ENCODE measurements at places on chromosomes 6 and 20.
A peak's percentile ranks its signal among the peaks of the same experiment; 100 is the strongest.

DNA sequence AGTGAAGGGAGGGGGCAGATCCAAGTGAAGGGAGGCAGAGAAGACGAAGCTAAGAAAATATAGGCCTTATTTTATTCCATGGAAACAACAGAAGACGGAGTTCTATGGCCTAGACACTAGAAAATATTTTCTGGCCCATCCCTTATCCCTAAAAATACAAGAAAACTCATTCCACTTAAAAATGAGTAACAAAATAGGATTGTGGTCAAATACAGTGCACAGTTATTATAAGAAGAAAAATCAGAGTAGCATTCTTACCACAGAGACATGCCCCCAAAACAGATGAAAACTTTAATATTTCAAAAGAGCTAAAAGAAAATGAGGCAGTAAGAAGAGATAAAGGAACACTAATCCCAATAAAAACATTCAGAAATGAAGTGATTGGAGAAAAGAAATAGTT, 202.9 kb downstream of the GMPR start:
- no peak for DNase-seq

DNA sequence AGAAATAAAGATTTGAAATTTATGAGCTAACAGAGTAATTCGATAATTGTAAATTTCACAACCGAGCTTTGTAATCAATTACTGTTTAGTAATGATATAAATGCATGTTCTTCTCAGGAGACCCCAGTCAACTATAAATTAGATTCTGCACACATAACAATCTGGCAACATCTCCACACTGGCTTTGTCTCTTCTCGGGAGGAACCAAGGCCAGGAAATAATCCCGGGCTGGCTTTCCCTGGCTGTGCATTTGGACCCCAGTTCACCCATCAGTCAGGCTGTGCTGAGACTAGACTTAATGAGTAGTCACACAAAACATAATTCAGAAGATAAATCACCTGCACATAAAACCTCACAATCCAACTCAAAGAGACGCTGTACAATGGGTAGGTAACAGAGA, 65.5 kb downstream of the PTPRT start:
- DNase-seq, result no peak

GRCh38 chr20:57957411-57958049, 247.7 kb upstream of the PMEPA1 start:
- no peak for DNase-seq

GRCh38 chr20:24376311-24377099, 92.9 kb upstream of the SYNDIG1 start:
- DNase-seq, result no peak

DNA sequence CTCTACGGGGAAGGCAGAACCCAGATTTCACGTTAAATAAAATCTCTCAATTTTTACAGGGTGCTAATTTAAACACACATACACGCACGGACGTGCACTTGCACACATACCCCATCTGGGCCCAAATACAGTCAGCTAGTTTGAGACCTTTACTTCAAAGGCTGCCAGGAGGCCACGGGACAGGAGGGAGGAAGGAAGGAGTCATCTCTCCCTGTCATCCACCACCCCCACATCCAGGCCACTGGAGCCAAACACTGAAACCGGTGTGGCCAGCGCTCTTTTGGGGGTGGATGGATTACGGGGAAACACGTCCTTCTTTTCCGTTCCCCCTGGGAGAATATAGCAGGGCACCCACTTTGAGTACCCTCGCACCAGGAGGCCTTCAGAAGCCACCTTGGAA, 60.1 kb downstream of the ZNF831 start:
- no peak for DNase-seq

DNA sequence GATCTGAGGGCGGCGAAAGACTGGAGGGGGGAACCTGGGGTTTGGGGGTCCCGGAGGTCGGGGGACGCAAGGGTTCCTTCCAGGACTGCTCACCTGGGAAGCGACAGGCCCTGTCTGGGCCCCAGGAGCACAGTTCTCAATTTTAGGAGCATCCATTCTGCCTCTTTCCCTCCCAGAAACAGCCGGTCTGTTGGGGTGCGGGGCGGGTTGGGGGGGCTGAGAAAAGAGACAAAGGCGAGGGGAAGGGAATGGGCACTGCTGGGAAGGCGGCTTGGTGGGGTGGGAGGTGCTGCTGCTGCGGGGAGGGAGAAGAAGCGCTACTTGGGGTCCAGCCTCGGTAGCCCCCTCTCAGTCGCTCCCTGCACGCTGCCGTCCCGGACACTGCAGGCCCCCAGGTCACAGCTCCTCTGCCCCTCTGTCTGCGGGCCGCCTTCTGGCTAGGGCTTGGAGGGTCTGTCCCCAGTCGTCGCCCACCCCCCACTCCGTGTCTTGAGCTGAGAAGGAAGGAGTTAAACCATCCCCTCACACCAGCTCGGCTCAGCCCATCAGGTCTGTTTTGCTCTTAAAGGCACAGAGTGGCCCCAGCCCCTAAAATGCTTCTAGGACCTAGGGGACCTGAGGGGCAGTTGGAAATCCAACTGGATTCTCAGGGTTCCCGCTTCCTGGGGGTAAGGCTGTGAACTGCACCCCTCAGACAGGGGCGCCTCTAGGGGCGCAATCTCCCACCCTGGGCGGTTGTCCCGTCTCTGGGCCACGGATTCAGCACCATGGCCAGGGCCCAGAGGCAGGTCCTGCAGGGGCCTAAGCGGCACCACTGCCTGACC, 690 bp downstream of the GDAP1L1 start:
- no peak for DNase-seq

DNA sequence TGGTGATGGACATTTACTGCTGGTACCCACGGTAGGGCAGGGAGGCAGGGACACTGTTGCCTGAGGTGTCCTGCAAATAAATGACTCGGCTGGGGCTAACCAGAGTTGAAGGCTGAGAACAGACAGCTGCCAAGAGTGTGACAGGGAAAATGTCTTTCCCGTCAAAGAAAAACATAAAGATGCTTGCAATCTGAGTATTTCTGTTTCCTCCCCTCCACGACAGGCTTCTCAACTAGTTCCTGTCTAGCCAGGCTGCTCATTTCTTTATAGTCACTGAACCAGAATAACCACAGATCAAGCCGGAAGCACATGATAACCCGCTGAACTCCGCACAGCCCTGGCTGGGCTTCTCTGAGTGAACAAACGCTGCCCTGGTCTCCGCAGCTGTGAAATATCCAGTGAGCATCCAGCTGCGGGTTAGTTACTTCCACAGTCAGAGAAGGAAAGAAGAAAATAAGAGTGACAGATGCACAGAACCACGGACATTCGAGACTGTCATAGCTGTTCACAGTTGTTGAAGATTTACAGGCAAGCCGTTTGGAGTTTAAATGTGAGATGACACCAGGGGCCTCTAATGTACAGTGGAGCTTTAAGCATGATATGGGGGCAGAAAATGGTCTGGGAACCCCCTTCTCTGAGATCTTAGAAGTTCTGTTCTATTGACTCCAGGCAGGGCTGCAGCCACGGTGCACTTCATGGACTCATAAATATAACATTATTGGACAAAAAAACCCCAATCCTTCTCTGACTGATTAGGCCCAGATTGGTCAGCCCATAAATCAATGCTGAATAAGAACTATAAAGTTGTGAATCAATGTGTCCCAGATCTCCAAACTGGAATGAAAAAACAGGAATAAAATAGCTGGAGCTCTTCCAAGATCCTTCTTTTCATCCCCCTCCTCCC, 299.9 kb upstream of the SUPT3H start:
- DNase-seq, result peak; percentile 23

DNA sequence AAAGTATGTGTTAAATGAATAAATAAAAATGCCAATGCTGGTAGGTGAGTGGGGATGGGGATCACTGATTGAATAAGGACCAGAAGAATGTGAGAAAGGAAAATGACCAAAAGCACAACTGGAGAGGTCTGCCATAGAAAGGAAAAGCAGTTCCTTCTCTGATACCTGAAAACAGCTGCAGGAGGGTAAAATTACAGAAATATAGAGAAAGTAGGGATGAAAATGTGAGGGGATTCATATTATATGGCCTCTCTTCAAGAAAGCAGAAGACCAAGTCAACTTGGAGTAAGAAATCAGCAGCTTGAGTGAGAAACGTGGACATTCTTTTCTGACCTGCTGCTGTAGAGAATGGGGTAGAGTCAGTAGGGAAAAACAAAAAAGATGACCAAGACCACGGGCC, 125.1 kb downstream of the MYB start:
- DNase-seq, result no peak

- DNase-seq, result no peak
These were observed 90.1 kb upstream of the PAK5 start for GRCh38 chr20:9928955-9929354.

DNA sequence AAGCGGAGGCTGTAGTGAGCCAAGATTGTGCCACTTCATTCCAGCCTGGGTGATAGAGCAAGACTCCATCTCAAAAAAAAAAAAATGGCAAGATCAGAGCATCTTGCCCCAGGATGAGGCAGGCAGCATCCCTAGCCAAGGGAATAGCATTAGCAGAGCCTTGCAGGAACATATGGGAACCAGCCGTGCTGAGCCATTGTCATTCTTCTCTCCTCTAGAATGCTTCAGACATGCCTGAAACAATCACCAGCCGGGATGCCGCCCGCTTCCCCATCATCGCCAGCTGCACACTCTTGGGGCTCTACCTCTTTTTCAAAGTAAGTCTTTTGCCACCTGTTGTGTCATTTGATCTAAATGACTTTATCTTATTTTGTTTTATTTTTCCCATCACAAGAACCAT, 13.0 kb downstream of the HM13 start:
- DNase-seq, result no peak

- DNase-seq, result no peak
These were observed 39.2 kb upstream of the B3GAT2 start for GRCh38 chr6:70996106-70996505.

DNA sequence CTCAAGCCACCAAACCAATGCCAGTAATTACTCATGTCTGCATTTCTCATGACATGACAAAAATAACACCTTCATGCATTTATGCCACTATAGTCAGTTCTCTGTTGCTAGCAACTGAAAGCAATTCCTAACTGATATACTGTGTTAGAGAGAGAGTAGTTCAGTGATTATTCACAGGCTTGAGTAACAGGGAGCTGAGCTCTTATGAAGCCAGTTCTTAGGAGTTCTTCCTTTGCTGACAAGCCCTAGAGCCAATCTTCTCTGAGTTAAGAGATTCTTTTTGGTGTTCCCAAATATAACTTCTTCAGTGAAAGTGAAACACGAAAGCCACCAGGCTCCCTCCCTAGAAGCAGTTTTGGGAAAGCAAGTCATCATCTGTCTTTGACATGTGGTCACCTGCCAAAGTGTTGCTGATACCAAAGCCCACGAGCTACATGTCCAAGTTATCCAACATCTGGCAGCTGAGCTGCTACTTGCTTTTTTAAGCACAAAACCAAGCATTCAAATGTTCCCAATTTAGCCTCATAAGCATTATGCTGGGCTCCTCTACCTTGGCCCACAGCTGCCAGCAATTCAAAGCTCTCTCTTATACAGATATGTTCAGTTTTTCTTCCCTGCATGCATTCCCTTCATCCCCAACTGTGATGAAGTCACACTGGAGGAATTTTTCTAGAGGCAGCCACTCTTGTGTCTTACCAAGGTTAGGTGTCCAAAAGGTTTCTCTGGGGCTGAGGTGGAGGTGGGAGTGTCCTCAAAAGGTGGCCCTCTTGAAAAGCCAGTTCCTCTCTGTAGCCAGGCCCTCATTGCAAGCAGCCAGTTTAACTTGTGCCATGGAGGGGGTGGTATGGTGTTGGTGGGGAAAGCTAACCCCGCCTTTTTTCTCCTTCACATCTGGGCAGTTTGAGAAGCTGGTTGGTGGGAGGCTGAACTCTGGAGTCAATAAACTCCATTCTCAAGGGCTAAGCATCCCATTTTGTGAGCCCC, 92.7 kb upstream of the ARMC2 start:
- DNase-seq, result no peak

DNA sequence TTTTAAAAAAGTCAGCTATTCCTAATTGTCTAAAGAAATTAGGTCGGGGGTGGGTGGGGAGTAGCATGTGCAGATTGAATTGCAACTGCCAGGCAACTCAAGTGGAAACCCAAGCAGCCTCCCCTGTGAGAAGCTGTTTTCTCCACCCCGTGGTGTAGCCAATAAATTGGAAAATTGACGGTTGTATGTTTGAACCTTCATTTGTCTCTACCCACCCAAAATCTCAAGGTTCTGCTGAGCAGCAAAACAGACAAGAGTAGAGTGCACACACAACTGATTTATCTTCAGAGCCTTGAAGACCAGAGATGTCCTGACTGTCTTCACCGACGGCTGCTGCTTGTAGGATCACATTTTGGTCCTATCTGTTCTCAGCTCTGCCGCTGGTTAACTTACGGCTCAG, 88.5 kb downstream of the DTD1 start:
- no peak for DNase-seq

GRCh38 chr6:88804701-88805100, 158.7 kb downstream of the RNGTT start:
- no peak for DNase-seq

DNA sequence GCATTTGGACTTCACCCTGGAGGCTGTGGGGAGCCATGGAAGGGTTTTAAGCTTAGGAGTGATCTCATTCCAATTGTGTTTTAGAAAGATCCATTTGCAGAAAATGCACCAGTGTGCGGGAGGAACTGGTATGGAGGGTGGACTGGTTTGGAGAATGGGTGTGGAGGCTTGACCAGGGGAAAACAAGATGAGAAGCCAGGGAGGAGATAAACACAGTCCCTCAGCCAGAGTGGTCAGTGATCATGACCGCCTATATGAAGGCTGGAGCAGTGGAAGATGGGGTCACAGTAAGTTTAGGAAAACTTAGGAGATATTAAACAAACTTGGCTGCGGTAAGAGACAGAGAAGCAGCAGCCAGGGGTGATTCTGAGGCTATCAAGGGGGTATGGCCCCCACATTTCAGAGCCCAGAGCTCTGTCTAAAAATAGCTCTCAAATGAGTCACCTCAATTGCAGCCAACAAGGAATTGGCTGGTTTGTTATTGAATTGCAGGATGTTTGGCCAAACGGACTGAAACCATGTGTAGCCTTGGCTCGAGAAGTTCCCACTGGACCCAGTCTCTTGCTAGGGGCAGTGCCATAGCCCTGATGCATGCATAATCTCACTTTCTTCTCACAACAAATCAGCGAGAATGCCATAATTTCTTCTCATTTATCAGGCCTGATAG, 159.9 kb upstream of the TOP1 start:
- DNase-seq, result no peak

DNA sequence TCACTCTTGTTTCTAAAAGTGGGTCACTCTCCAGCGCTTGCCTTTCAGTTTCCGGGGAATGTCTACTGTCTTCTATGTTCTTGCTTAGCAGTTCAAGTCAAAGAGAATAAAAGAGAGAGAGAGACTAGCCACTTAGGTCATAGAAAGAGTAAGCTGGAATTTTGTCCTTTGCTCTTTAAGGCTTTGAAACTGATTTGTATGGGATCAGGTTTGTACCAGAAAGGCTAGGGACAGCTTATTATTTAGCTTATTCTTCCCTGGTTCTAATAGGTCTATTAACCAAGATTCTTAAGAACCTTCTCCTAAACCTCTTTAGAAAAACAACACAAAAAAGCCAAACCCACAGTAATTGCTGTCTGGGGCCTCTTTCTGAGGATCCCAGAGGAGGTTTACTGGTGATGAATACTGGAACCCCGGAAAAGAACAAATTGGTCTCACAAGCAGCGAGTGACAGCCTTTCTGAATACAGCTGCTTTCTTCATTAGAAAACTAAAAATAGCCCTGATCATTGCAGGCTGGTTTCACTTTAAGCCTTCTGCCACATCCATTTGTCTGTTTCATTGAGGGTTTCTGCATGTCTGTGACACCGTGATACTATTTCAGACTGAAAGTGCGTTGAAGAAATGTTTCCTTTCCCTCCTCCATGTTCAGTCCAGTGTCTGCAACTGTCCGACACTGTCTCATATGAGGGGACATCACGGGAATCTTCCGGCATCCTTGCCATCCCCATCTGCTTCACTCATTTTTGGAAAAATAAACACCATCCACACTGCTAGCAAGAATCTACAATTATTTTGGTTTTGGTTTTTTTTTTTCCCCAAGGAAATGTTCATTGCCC, 75.1 kb upstream of the ATXN1 start:
- no peak for DNase-seq

GRCh38 chr20:31908016-31908415, 37.6 kb downstream of the TTLL9 start:
- DNase-seq, result no peak

Data from stimulated activated CD4-positive, alpha-beta T cell treated with anti-CD3 and anti-CD28 coated beads, Interleukin-4, amount 100 ng/mL, for 4 hours (primary cell).